ENCODE measurements at places on chromosomes 6 and 20.

- no peak for DNase-seq
Observed at GRCh38 chr20:33408716-33409654, 7.7 kb upstream of the CDK5RAP1 start.

GRCh38 chr20:25750765-25751696 is 54.4 kb upstream of the ZNF337 start:
- peak; percentile 32 for DNase-seq

- DNase-seq, result no peak
Observed at GRCh38 chr20:8568075-8568474, 436.0 kb downstream of the PLCB1 start.

GRCh38 chr20:58550275-58551059 is 35.3 kb upstream of the APCDD1L start:
- peak; percentile 93 for DNase-seq

- no peak for DNase-seq
Observed at GRCh38 chr20:52859156-52859876, 112.8 kb upstream of the TSHZ2 start.

DNA sequence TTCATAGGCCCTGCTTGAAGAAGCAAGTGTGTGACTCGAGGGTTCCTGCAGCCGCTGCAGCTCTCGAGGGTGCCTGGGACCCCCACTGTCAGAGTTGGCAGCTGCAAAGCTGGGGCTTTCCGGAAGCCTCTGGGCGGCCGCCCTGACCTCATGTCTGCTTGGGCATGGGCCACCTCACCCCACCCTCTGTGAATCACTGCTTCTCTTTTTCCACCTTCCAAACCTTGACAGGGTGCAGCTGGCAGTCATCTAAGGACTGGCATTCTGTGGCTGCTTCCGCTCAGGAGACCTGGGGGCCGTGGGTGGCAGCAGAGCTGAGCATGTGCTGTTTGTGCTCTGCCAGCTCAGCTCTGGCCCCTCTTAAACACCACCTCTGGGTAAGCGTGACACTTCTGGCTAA is 32.0 kb downstream of the ERMARD start:
- no peak for DNase-seq

DNA sequence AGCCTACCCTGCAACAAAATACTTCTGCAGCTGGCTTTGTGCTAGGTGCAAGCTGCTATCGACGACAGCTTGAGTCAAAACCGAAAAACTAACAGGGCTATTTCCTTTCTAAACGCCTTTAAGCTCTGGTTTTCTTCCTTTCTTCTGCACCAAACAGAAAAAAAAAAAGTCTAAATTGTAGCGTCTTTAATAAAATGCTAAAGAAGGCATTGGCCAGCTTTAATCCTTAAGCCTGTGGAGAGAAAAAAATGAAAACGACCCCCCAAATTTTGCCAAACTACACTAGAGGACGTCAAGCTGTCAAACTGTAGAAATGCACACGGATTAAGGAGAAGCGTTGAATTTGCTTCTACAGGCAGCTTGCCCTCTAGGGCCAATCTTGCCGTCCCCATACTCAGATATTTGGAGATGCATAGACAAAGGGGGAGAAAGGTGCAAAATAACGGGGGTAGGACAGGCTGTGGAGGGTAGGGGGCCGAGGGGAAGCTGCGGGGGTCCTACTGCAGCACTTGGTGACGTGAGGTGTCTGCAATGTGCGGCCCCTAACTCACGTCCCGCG is 1.4 kb upstream of the NRN1 start:
- DNase-seq, result no peak

DNA sequence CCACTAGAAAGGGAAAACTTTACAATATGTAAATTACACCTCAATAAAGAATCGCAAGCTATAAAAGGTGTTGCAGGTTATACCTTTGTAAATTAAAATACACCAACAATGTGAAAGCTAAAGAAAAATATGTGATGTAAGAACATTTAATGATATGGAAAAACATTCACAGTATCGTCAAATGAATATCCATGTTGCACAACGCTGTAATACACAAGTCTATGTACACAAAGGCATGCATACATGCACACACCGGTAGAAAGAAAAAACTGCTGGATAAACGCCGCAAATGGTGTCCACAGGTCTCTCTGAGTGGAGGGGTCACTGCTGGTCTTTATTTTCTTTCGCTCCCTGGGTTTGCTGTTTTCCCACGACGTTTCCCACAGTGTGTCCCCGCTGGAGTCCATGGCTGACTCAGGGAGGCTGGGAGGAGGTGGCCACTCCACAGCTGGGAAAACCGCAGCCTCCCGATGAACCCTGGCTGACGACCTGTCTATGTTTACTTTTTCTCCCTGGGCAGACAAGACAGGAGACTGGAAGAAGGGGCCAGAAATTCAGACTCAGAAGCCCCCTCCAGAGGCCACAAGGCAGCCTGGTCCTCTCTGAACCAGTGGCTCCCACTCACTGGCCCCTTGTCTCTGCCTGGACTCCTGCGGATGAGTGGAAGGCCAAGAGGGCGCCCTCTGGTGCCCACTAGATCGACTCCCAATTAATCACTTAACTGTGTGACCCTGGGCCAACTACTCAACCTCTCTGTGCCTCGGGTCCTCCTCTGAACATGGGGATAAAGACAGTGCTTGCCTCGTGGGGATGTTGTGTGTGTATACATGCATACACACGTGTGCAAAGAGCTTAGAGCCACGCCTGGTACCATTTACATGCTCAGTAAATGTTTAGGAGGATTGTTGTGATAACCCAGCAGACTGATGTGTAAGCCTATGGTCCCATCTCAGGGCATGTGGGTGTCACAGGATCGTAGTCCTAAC is 12.8 kb upstream of the BPI start:
- no peak for DNase-seq

- peak; percentile 74 for DNase-seq
Observed at GRCh38 chr6:26327450-26328264, 37.3 kb upstream of the BTN3A2 start.

DNA sequence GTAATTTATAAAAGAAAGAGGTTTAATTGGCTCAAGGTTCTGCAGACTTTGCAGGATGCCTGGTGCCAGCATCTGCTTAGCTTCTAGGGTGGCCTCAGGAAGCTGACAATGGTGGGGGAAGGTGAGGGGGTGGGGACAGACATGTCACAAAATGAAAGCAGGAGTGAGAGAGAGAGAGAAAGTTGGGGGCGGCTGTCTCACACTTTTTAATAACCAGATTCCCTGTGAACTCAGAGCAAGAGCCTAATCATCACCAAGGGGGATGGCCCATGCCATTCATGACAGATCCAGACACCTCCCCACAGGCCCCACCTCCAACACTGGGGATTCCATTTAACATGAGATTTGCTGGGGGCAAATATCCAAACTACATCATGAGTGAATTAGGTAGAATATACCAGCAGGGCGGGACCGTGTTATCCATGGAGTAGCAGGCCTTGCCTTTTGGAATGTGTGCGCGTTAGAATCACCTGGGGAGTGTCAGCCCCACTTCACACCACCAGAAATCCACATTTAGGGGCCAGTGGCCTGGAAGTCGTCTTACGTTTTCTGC is 258.8 kb downstream of the CDH4 start:
- DNase-seq, result no peak

DNA sequence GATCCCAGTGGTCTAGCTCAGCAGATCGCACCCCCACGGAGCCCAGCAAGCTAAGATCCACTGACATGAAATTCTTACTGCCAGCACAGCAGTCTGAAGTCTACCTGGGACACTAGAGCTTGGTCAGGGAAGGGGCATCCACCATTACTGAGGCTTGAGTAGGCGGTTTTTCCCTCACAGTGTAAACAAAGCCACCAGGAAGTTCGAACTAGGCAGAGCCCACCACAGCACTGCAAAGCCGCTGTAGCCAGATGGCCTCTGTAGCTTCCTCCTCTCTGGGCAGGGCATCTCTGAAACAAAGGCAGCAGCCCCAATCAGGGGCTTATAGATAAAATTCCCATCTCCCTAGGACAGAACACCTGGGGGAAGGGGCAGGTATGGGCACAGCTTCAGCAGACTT is 18.8 kb downstream of the FRK start:
- no peak for DNase-seq

DNA sequence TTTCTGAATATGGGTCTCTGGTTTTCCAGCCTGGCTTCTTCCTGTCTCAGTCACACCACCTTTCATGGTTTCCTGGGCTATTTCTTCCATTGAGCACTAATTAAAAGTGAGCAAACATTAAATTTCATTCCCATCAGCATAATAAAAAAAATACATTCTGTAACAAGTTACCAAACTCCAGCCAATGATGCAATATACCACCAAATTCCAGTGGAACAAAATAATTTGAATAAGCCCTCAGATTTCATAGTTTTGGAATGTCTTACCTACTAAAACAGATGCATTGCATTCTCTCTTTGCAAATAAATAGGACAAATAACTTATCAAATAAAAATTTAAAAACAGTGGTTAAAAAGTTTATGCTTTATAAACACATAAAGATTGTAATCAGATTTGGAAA is 97.8 kb upstream of the PRDM1 start:
- peak; percentile 5 for DNase-seq

GRCh38 chr6:150271501-150272263 is 97.1 kb upstream of the IYD start:
- DNase-seq, result no peak

GRCh38 chr6:96301023-96301422 is 220.6 kb upstream of the UFL1 start:
- DNase-seq, result no peak

DNA sequence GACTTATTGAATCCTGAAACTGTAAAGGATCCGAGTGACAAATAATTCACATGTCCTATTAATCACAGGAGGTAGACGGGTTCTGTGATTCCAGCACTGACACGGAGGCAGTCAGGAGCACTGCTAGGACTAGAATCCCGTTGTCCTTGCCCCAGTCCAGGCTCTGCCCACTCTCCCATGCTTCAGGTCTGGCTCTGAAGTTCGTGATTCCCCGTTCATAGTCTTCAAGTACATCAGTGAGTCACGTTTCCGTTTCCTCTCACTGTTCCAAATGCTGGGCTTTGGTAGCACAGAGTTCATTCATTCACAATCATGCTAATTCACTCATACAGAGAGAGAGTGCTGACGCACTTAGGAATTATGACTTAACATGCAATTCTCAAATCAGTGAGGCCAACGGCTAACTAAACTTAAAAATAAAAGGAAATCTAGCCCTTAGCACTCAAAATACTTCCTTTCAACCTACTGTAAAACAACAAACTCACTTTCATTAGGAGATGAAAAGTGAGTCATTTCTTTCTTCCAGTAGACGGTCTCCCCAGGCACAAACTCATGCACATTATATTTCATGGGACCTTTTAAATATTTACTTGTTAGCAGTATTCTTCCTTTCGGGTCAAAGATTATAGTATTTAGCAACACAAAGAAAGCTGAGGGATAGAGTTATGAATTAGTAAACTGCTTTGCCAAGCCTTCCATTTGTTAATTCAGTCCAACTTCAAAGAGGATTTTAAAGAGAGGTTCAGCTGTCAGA is 94.0 kb upstream of the NHSL1 start:
- DNase-seq, result peak; percentile 98

DNA sequence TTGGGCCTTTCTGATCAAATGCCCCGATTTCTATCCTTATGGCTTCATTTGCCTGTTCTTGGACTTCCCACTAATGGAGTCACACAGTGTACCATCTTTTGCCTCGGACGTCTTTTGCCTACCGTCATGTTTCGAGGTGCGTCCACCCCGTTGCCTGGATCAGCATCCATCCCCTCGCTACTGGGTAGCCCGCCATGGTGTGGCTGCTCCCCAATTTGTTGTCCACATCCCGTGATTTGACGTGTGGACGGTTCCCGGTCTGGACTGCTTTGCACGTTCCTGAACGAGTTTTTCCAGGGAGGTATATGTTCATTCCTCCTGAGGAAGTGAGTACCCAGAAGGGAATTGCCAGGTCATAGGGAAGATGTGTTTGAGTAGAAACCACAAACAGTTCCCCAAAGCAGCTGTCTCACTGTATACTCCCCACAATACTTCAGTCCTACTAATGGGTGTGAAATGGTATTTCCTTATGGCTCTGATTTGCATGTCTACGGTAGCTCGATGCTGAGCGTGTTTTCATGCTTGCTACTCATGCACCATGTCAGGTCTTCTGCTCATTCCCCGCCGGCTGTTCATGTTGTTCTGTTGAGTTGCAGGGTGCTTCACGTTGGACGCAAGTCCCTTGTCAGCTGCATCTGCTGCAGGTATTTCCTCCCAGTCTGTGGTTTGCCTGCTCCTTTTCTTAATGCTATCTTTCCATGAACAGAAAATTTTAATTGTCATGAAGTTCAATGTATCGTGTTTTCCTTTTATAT is 86.8 kb upstream of the AFDN start:
- DNase-seq, result no peak

- DNase-seq, result no peak
Observed at GRCh38 chr6:119543332-119543731, 193.8 kb upstream of the MAN1A1 start.

GRCh38 chr20:13284830-13285229 is 63.8 kb downstream of the ISM1 start:
- DNase-seq, result no peak

DNA sequence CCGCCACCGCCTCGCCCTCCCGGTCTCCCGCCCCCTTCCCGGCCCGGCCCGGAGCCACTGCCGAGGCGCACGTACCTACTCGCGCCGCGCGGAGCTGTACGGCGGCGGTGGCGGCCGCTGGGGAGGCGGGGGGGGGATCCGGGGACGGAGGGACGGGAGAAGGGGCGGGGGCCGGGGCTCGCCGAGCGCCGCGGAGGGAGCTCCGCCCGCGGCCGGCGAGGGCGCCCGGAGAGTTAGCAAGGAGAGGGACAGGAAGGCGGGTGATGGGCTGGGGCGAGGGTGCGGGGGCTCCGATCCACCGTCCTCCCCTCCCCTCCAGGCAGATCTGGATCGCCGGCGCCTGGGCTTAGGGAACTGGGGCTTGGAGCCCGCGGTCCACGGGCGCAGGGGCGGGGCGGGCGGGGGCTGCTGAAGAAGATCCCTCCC is 548 bp upstream of the TMEM74B start:
- DNase-seq, result no peak

DNA sequence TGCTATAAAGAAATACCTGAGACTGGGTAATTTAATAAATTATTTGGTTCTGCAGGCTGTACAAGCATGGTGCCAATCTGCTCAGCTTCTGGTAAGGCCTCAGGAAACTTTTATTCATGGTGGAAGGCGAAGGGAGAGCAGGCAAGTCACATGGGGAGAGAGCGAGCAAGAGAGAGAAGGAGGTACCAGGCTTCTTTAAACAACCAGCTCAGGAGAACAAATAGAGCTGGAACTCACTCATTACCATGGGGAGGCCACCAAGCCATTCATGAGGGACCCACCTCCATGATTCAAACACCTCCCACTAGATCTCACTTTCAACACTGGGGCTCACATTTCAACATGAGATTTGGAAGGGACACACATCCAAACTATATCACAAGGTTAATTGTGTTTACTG is 44.9 kb upstream of the CRISP1 start:
- DNase-seq, result no peak

DNA sequence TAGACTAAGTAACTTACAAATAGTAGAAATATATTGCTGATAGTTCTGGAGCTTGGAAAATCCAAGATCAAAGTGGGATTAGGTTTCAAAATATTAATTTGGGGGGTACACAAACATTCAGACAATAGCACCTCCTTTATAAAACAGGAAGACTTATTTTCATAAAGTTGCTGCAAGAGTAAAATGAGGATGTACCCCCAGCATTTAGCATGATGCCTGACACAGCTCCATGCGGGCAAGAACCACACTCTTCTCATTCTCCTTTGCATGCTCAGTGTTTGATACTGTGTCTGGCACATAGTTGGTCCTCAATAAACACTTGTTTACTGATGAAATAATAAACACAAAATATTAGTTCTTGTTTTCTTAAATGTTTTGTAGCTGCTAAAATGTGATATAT is 332.9 kb downstream of the TFAP2A start:
- DNase-seq, result no peak

- DNase-seq, result no peak
Observed at GRCh38 chr20:51059862-51060261, 37.0 kb upstream of the KCNG1 start.

Measured in HFFc6 (cell line).